Esophagus squamous epithelium (tissue), 5 donors: ENCODE measurements at places on chromosomes 4 and X. TPM values are rescaled to one million over a fixed set of nuclear protein-coding genes. Genes with fewer than 3 reads are reported as not detected.
A peak's percentile ranks its signal among the peaks of the same experiment; 100 is the strongest.

DNA sequence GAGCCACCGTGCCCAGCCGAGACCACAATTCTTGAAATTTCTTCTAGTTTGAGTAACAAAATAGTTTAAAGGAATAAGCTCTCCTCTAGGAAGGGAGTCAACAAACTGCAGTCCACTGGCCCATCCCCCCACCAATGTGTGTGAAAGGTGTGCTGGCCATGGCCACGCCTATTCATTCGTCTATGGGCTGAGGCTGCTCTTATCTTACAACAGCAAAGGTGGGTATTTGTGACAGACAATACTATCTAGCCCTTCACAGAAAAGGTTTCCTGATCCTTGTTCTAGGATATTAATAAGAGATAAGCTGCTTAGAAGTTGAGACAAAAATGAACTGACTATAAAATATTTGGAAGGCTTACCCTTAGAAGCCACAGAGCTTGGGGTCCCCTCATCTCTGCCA lies 41.2 kb downstream of the BEND2 start:
- no peak overlapping the region for H3K4me3 ChIP-seq
- H3K27me3 ChIP-seq = no peaks in the 10 kb centered on the region
- no peak overlapping the region for H3K27ac ChIP-seq
- no peak for DNase-seq
- H3K4me1 ChIP-seq = no peaks in the 10 kb centered on the region

GRCh38 chrX:116204932-116205331 lies 34.4 kb downstream of the AGTR2 start:
- H3K27ac ChIP-seq = no peak overlapping the region
- no peak for DNase-seq
- H3K36me3 ChIP-seq = no peaks in the 10 kb centered on the region
- no peaks in the 10 kb centered on the region for H3K4me1 ChIP-seq
- no peaks in the 10 kb centered on the region for H3K27me3 ChIP-seq
- H3K4me3 ChIP-seq = no peak overlapping the region

RNF150 gene
- 3.3 TPM for total RNA-seq

DNA sequence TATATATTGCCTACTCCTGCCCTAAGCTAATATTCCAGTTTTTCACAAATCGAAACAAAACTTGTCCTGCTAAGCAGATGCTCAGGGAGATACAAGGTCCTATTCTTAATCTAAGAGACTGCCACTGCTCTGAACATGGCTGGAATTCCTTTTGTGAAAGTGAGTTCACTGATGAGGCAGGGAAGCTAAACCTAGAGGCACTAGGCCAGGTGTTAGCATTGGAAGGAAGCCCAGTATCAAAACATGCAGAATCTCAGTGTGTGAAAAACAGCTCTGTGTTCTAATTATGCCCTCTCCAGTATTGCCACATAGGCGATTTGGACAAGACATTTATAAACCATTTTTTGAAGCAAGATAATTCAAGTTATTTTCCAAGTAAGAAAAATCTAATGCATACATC lies 47.6 kb downstream of the ABCG2 start:
- H3K4me3 ChIP-seq = no peak overlapping the region
- no peaks in the 10 kb centered on the region for H3K36me3 ChIP-seq
- peaks cover 6% of the 10 kb centered on the region for H3K4me1 ChIP-seq
- H3K27ac ChIP-seq = no peak overlapping the region
- no peaks in the 10 kb centered on the region for H3K27me3 ChIP-seq
- no peak for DNase-seq

GRCh38 chr4:54315561-54316538 lies 86.8 kb downstream of the PDGFRA start:
- no peak overlapping the region for H3K4me3 ChIP-seq
- no peaks in the 10 kb centered on the region for H3K36me3 ChIP-seq
- no peaks in the 10 kb centered on the region for H3K27me3 ChIP-seq

DNA sequence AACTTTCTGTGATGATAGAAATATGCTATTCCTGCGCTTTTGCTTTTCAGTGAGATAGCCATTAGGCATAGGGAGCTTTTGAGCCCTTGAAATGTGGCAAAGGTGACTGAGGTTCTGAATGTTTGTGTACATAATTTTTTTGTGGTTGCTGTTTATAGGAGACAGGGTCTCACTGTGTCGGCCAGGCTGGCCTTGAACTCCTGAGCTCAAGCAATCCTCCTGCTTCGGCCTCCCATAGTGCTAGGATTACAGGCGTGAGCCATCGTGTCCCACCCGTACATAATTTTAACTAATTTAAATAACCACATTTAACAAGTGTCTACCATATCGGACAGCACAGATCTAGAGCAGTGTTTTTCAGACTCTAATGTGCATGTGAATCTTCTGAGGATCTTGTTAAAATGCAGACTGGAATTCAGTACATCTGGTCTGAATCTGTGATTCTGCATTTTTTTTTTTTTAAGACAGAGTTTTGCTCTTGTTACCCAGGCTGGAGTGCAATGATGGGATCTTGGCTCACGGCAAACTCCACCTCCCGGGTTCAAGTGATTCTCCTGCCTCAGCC lies 45.3 kb downstream of the CASP6 start:
- no peaks in the 10 kb centered on the region for H3K27me3 ChIP-seq
- DNase-seq = no peak
- peaks cover 16% of the 10 kb centered on the region for H3K36me3 ChIP-seq
- no peaks in the 10 kb centered on the region for H3K4me1 ChIP-seq
- H3K4me3 ChIP-seq = no peak overlapping the region

GRCh38 chrX:41481264-41482109 lies 34.3 kb downstream of the NYX start:
- H3K4me1 ChIP-seq = no peaks in the 10 kb centered on the region
- no peak overlapping the region for H3K27ac ChIP-seq
- H3K27me3 ChIP-seq = no peaks in the 10 kb centered on the region
- no peak overlapping the region for H3K4me3 ChIP-seq

DNA sequence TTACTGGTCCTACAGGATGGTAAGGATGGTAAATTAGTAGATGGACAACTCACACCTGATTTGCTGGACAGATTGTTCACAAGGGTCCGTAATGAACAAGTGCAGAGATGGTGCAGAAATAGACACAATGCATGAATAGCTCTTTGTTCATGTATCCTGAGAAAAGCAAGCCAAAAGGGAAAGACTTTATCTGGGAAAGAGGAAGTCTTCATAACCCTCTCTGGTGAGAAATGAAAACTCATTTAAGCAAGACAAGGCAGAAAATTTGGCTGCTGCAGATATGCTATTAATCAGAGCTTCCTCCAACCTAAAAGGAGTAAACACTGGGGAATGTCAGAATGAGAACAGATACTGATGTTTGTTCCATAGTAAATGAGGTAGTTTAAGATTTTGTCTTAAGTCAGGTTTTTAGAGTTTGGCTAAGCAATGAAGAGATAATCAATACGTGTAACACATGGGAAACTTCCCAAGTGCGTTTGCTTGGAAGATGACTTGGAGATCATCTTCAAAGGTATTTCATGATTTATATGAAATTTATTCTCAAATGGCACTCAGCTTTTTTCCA lies 152.4 kb upstream of the BMPR1B start:
- DNase-seq = no peak
- no peaks in the 10 kb centered on the region for H3K36me3 ChIP-seq
- H3K27me3 ChIP-seq = no peaks in the 10 kb centered on the region
- no peaks in the 10 kb centered on the region for H3K4me1 ChIP-seq
- no peak overlapping the region for H3K27ac ChIP-seq

DNA sequence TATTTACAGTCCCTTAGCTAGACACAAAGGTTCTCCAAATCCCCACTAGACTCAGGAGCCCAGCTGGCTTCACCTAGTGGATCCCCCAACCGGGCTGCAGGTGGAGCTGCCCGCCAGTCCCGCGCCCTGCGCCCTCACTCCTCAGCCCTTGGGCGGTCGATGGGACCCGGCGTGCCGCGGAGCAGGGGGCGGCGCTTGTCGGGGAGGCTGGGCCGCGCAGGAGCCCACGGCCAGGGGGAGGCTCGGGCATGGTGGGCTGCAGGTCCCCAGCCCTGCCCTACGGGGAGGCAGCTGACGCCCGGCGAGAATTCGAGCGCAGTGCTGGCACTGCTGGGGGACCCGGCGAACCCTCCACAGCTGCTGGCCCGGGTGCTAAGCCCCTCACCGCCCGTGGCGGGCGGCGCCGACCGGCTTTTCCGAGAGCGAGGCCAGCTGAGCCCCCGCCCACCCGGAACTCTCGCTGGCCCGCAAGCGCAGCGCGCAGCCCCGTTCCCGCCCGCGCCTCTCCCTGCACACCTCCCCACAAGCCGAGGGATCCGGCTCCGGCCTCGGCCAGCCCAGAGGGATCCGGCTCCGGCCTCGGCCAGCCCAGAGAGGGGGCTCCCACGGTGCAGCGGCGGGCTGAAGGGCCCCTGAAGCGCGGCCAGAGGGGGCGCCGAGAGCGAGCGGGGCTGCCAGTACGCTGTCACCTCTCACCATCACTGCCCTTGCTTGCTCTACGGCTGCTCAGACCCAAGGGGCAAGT lies 39.4 kb downstream of the WFS1 start:
- H3K4me3 ChIP-seq = peak overlapping the region; percentile 48
- H3K4me1 ChIP-seq = peaks cover 8% of the 10 kb centered on the region
- DNase-seq = no peak
- peaks cover 51% of the 10 kb centered on the region for H3K27me3 ChIP-seq
- H3K27ac ChIP-seq = no peak overlapping the region

SPANXA2 gene
- total RNA-seq = not detected

DNA sequence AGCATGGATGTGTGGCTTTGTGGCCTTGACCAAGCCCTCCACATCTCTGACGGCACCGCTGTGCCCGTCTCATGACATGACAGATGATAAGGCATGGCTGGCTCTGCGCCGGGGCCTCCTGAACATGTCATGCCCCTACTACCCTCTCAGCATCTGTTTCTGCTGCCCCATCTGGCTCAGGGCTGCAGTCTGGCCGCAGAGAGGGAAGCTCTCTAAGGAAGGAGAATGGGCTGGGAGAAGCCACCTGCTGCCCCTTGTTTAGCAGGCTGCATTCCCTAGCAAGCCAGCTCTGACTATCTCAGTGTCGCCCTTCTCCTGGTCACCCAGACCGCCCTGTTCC lies 7.2 kb downstream of the ZNF185 start:
- H3K36me3 ChIP-seq = no peaks in the 10 kb centered on the region
- no peaks in the 10 kb centered on the region for H3K27me3 ChIP-seq
- DNase-seq = no peak
- no peak overlapping the region for H3K4me3 ChIP-seq

GRCh38 chr4:37948542-37948941 lies 11.7 kb upstream of the PTTG2 start:
- no peak for DNase-seq
- no peak overlapping the region for H3K27ac ChIP-seq
- H3K27me3 ChIP-seq = no peaks in the 10 kb centered on the region
- no peaks in the 10 kb centered on the region for H3K36me3 ChIP-seq

CT45A3 gene
- total RNA-seq = not detected

- DNase-seq = no peak
- no peaks in the 10 kb centered on the region for H3K4me1 ChIP-seq
- H3K4me3 ChIP-seq = no peak overlapping the region
- H3K27ac ChIP-seq = no peak overlapping the region
Measured at GRCh38 chr4:159142681-159143384, 40.0 kb downstream of the RAPGEF2 start.

DNA sequence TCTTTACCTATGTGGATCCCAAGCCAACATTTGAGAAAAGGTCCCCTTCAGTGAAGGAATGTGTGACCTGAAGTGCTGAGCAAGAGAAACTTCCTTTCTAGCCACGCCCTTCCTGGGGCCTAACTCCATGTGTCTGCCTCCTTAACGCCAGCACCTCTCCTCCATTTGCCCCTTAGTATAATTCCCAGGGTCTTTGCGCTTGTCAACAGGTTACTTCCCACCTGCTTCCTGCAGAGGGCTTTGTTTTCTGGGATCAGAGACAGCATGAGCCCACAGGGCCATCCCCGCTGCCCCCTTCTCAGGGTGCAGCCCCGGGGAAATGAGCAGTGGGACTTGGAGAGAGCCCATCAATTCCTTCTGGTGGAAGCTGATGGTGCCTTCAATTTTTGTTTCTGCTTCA lies 45.9 kb upstream of the DRD5 start:
- no peak for DNase-seq
- H3K27ac ChIP-seq = no peak overlapping the region
- H3K27me3 ChIP-seq = no peaks in the 10 kb centered on the region
- H3K36me3 ChIP-seq = no peaks in the 10 kb centered on the region
- H3K4me3 ChIP-seq = no peak overlapping the region
